ENCODE measurements at places on chromosomes 3 and 15.

GRCh38 chr3:48798998-48799397 is 48.7 kb downstream of the PRKAR2A start:
- DNase-seq: no peak

DNA sequence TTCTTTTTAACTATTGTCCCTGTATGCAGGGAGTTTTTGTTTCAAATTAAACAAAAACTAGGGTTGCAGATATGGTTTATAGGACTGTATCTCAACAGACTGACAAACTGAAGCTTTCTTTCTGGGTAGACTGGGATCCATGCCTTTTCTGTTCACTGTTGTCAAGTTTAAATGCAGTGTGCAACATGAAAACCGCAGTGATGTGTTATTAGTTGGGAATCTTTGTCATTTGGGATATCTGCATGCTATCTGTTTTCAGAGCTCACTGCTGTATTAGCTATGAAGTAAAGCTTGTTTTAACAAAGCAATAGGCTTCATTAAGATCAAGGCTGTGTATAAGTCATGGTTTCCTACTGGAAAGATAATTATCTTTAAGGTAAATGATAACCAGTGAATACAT is 21.4 kb upstream of the MCF2L2 start:
- DNase-seq: no peak

DNA sequence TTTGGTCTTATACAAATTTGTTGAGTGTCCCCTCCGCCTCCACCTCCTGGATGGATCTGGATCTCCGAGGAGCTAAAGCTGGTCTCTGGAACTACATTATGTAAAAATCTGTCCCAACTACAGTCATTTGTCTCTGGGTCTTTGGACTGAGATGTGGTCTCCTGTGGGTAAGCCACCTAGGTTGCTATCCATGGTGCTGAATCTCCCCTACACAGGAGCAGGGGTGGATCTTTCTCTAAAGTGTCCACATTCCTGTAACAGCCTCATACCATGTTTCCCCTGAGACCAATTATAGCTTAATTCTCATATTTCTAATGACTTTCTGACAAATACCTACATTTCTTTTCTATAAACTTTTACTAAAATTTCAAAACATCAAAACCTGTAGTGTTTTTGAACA is 625.8 kb downstream of the TAFA4 start:
- peak; percentile 32 for DNase-seq

- DNase-seq: no peak
These were observed 65.0 kb downstream of the FRMD4B start for GRCh38 chr3:69320871-69321271.

- no peak for DNase-seq
These were observed 339.1 kb downstream of the TIGIT start for GRCh38 chr3:114632757-114633424.

DNA sequence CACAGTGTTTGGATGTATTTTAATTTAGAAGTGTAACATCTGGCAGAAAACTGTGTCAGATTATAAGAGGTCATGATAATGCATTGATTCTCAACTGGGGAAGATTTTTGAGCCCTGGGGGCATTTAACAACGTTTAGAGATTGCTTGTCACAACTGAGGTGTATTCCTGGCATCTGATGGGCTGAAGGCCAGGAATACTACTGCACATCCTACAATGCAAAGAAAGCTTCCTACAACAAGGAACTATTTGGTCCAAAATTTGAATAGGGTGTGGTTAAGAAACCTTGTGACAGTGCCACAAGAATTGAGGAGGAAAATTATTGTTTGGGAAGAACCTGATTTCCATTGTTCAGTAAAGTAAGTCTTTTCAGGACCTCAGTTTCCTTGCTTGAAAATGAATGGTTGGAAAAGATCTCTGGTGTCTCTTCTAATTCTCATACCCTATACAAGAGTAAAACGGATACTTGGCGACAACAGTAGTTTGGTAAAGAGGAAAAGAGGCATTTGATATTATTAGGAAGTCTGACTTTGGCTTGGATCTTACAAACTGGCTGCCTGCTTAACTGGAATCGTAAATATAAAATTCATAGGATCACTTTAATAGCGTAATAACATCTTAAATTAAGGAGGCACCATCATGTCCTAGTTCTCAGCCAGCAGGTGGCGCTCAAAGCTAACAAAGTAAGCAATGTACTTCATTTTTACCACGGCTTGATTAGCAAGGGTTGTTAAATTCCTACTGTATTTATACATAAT is 4.3 kb downstream of the DAZL start:
- peak; percentile 56 for DNase-seq

- no peak for DNase-seq
These were observed 17.1 kb downstream of the VIPR1 start for GRCh38 chr3:42519568-42519962.

DNA sequence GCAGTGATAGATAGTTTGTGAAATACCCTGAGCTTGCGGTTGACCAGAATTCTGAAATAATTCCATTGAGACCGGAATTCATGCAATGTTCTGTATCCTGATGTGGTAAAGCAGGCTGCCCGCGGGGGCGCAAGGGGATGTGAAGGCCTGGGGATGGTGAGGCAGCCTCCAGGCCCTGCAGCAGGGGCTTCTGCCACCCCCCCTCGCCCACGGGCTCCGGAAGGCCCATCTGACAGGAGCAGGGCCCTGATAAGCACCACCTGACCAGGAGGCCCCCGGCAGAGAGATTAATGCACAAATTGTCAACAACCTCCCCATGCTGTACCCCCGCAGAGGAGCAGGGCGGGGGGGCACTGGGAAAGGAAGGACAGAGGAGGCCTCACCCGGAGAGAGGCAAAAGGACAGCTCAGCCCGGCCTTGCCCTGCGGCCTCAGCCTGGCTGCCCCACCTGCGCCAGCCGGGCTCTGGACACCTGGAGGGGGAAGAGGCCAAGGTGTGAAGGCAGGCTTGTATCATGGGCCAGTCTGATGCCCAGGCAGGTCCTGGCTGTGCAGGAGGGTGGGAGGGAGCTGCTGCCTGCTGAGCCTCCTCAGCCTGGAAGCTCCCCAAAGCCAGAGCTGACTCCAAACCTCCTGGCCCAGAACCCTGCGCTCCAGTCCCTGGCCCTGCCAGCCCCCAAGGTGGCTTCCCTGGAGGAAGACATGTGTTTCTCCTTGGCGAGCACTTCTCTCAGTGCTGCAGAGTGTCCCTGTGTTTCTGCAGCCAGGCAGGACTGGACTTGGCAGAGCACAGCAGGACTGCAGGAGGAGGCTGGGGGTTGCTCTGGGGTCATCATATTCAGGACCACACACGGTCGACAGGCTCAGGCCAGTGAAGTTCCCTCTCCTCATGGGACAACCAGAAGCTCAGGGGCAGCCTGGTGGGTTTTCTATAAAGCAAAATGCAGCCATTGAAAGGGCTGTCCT is 46.5 kb downstream of the RPN1 start:
- no peak for DNase-seq

GRCh38 chr15:43253431-43254403 is 13.0 kb downstream of the TGM5 start:
- DNase-seq: no peak

GRCh38 chr3:195566797-195567196 is 16.9 kb downstream of the APOD start:
- DNase-seq: no peak

DNA sequence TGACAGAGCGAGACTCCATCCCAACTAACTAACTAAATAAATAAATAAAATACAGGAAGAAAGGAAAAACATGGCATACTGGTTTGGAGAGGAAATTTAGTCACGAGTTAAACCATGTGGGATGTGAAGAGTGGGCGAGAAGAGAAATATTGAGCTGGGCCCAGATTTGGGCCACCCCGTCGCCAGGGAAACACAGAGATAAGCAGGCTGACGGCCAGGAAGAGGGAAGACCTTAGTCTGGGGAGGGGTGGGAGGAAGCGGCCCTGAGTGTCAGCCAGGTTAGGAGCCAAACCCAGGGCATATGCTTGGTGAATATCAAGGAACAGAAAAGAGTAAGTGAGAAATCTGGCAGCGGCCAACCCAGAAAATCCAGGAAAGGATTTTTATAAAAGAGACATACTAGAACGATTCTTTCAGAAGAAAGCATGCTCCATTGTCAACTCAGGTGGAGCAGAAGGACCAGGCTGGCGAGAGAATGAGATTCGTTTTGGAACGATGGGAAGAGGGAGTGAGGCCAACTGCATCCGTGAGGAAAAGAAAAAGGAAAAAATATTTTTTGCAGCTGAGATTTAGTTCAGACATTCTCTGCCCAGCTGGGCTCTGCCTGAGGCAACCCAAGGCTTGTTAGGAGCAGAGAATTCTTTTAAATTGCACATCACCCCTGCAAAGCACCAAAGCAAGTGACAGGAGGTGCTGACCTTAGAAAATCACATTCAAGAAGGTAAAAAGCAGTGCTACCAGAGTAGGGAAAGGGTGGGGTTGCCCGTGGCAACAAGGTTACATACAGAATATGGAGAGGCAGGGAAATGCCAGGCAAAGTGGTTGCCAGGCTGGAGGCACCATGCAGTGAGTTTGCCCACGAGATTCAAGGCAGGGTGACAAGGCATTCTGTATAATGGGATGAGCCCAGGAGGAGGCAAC is 59.3 kb upstream of the RAD18 start:
- no peak for DNase-seq

DNA sequence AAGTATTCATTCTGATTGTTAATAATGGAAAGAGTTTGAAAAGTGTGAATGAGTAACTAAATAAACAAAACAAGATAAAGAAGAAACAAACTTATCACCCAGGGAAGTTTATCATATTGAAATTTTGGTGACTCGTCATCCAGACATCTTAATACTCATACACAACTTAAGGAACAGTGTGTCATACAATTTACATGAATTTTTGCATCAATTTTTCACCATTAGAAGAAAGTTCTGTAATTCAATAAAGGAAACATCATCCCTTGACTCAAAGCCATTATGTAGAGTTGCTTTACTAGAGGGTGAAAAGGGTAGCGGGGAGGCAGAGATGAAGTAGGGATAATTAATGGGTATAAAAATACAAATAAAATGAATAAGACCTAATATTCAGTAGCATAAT is 536.2 kb downstream of the GRM7 start:
- no peak for DNase-seq

DNA sequence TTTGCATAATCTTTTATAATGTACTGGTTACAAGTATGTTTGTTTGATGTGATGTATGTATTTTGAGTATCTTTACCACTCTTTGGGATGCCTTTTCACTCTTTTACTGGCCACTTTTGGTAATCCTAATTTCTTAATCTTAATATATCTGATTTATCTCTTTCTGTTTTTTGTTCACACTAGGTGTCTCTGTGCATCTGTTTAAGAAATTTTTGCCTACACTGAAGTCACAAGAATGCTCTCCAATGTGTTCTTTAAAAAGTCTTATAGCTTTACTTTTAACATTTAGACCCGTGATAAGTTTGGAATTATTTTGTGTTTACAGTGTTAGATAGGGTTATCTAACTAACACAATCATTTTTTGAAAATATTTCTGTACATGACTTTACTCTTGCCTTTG is 659.1 kb downstream of the SI start:
- no peak for DNase-seq
